Stimulated activated naive CD4-positive, alpha-beta T cell (primary cell): ENCODE measurements at places on chromosomes 4 and X.

DNA sequence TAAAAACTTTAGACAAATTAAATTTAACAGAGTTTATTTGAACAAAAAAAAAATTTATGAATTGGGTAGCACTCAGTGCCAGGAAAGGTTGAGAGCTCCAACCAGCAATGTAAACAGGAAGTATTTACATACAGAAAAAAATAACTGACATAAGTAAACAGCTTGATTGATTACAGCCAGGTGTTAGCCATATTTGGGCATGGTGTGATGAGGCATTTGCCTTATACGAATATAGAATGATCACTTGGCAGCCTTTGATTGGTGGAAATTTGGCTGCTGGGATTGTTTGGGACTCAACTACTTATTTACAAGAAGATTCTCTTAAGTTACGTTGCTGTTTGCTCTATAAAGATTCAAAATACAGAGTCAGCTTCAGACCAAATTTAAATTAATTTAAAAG lies 172.0 kb downstream of the ADAM29 start:
- DNase-seq = no peak

DNA sequence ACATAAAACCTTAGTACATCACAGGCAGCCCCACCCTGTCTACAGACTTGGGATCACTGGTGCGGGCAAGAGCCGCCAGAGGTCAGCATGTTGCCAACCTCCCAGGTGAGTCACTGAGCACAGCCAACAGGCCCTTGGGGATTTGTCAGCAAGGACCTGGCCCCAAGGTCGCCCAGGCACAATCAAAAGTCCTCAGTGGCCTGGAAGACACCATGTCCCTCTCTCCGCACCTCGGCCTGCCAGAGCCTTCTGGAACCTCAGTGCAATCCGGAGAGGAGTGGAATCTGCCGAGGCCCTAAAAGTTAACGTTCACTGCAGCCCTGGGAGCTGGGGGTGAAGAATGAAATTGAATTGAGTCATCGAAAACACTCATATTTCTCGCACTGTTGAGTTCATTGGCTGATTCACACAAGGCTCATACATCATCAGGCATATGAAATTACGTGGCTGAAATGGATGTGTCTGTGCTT lies 74.3 kb downstream of the WFS1 start:
- no peak for DNase-seq

GRCh38 chr4:107531927-107532326 lies 188.1 kb downstream of the PAPSS1 start:
- DNase-seq = no peak

DNA sequence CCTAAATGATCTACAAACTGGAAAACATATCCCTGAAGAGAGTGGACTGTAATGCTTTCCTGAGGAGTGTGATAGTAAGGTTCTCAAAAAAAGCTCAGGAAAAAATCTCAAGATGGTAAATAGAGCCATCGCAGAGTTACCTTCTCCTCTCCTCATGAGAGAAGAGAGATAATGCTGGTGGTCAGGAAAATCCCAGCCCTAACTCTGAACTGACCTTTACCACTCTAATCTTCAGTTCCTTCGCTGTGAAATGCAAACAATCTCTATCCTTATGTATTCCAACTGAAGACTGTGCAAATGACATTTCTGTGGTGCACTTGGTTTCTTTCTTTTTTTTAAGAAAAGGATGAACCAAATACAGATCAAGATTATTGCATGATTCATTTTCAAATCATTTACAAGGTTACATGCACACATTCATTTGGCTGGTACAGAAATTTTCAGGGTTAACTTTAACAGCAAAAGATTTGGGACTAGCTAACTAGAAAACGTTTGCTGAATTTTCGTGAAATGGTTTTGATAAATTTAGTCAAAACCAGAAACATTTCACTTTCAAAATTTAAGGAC lies 8.3 kb downstream of the PPM1K start:
- no peak for DNase-seq

DNA sequence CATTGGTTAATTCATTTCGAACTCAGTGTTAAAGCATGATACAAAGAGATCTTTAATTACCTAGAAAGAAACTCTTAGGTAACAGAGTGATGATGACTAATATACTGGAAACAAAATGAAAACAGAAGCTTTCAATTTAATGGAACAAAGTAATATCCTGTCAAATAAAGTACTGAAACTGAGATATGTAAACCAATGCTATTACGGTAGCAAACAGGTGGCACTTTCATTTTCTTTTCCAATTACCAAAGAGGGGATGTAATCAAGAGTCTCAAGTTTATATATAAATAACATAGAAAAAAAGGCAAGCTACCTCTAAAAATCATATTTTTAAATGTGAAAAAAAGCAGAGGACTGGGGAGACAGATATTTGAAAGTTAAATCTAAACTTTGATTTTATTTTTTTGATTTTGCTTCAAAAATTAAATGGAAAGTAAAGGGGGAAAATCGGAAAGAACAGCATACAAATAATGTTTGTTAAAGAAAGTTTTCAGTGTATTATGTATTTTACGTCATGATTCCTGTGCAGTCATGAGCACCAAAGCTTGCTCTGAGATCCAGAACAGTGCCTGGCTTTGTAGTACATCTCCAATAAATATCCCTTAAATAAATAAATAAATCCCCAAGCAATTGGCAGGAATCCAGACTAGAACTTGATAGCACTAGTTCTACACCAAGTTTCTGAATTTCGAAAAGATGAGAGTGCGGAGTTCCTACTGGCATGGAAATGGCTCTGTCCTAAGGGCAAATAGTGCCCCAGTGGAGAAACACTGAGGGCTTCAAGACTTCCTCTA lies 25.0 kb upstream of the RAPGEF2 start:
- DNase-seq = no peak

DNA sequence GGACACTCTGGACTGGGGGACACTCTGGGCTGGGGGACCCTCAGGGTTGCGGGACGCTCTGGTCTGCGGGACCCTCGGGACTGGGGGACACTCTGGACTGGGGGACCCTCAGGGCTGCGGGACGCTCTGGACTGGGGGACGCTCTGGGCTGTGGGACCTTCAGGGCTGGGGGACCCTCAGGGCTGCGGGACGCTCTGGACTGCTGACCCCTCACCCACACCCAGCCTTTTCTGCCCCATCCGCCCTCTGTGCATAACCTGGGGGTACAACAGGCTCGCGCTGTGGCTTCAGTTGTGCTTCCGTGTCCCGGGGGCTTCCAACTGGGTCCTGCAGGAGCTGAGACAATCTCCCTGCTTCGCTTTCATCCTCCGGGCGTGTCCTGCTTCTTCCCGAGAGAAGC lies 766.0 kb downstream of the TRIML1 start:
- no peak for DNase-seq

DNA sequence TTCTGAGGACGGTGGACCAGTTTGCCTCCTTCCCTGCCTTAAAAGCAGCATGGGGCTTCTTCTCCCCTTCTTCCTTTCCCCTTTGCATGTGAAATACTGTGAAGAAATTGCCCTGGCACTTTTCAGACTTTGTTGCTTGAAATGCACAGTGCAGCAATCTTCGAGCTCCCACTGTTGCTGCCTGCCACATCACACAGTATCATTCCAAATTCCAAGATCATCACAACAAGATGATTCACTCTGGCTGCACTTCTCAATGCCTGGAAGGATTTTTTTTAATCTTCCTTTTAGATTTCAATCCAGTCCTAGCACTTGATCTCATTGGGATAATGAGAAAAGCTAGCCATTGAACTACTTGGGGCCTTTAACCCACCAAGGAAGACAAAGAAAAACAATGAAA lies 255.3 kb downstream of the RAPGEF2 start:
- no peak for DNase-seq

GRCh38 chrX:67784712-67785111 lies 240.9 kb downstream of the AR start:
- DNase-seq = no peak

DNA sequence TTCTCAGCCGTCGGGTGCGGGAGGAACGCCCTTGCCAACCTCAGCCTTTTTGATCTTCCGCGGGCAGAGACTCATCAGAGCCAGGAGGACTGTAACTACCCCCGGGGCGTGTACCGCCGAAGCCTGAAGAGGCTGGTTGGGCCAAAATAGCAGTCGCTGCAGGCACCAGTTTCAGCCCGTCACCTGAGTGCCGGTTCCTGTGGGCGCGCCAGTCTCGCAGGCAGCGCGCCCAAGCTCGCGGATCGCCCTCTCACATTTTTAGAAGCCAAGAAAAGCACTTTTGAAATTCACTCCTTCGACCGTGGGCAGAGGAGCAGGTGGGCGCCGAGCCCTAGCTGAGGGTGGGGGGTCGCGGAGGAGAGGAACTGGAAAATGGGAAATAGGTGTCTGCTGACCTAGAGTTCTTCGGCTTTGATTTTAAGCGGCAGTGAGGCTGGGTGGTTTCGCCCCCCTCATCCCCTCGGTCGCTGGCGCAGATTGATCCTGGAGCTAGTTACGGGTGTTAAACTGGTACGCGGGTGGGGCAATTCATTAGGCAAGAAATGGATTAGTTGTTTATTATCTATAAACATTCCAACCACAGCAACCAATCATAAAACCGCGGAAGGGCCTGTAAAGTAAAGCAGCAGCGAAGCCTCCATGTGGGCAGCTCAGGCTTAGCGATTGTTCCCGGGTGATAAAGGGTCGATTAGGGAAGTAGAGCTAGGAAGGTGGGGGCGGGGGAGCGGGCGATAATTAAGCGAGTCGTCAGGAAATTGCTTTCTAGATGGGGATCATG lies 69.2 kb downstream of the FBXO8 start:
- no peak for DNase-seq

DNA sequence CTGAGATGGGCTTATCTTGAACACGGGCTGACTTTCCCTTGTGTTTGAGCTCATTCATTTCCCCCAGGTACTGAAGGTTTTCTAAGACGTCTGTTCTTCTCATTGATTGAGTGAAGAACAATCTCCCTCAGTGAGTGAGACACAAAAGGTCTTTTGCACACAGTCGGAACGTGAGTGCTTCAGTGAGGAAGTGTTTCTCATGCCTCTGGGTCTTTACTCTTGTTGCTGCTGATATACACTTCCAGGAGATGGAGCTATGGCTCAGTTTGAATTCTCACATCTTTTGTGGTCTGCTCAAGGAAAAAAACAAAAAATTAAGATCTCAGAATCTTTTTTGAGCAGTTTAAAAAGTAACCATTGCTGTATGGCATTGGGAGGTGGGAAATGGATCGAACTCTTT lies 981.9 kb upstream of the TENM3 start:
- DNase-seq = no peak

- no peak for DNase-seq
Observed at GRCh38 chr4:185019456-185020292, 1.4 kb downstream of the HELT start.

DNA sequence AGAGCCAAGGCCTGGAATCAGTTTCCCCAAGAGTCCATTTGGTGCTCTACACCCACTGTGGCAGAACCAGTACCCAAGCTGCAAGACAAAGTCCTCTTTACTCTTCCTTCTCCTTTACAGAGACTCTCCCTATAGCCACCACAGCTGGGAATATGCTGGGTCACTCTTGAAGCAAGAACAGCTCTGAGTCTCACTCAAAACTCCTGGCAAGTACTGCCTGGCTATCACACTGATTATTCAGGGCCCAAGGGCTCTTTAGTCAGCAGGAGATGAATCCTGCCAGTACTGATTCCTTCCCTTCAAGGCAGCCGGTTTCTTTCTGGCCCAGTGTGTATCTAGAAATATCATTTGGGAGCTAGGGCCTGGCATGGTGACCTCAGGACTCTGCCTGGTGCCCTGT lies 130.9 kb downstream of the AR start:
- no peak for DNase-seq

GRCh38 chrX:64885850-64886249 lies 90.4 kb downstream of the ZC4H2 start:
- DNase-seq = no peak

DNA sequence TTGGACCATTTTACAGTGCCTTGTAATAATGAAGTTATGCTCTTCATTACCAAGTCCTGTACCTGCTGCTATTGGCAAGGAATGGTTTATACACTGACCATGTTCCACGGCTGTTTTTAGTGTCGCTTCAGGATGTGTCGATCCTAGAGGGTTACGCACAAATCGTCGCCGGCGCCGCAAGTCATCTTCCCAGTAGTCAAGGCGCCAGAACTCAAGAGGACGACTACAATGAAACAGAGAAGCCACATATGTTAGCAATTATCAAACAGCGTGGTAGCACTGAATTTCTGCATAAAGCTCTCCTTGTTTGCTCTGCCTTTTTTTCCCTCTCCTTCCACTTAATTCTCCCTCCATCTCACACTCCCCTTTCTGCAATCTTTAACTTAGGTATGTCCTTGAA lies 17.0 kb downstream of the MAB21L2 start:
- no peak for DNase-seq

GRCh38 chrX:113892401-113892800 lies 691.5 kb upstream of the HTR2C start:
- DNase-seq = no peak
